NCI-H524 treated with DMSO at 0.1 percent for 48 hours (cell line): ENCODE measurements at places on chromosomes 3 and 15.

DNA sequence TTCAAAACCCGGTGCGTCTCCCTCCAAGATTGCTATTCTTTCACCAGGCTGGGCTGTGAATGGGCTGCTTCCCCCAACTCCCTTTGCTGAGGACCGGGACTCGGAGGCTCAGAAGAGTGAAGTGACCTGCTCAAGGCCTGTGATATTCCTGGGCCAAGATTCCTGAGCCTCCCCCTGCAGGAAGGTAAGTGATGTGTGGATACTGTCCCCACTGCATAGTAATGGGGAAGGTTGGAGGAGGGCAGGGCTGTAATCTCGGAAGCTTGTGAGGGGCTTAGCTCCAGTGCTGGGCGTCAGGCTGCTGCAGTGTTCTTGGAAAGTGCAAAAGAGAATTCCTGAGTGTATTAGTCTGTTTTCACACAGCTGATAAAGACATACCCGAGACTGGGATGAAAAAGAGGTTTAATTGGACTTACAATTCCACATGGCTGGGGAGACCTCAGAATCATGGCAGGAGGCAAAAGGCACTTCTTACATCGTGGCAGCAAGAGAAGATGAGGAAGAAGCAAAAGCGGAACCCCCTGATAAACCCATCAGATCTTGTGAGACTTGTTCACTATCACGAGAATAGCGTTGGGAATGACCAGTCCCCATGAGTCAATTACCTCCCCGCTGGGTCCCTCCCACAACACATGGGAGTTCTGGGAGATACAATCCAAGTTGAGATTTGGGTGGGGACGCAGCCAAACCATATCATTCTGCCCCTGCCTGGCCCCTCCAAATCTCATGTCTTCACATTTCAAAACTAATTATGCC, 67.6 kb downstream of the EFCAB12 start:
- no peak for DNase-seq

GRCh38 chr3:36919439-36920160, 25.3 kb downstream of the TRANK1 start:
- DNase-seq, result no peak

GRCh38 chr15:29170521-29170920, 99.1 kb downstream of the NSMCE3 start:
- no peak for DNase-seq

- DNase-seq, result peak; percentile 90
Measured at GRCh38 chr15:77525400-77525811, 104.7 kb downstream of the HMG20A start.

DNA sequence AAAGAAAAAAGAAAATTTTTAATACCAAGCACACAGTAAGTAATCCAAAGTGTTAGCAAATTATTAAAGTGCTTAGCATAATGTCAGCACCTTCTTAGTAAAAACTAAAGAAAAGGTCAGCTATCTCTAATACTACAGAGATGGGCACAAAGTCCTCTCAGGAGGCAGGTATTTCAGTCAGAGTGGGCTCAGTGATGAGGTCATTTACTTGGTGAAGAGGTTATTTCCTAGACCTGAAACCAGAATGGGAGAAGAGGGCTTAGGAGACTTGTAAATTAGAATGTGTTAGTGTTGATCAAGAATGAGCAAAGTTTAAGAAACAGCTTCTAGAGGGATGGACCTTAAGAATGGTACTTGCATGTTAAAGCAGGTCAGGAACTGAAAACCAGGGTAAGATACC, 8.7 kb upstream of the PKM start:
- DNase-seq, result no peak
